Activated gamma-delta T cell treated with anti-CD3 and anti-CD28 coated beads, Interleukin-2, amount 50 U/mL, for 16 hours (primary cell): ENCODE measurements at places on chromosomes 1 and 21.
A peak's percentile ranks its signal among the peaks of the same experiment; 100 is the strongest.

DNA sequence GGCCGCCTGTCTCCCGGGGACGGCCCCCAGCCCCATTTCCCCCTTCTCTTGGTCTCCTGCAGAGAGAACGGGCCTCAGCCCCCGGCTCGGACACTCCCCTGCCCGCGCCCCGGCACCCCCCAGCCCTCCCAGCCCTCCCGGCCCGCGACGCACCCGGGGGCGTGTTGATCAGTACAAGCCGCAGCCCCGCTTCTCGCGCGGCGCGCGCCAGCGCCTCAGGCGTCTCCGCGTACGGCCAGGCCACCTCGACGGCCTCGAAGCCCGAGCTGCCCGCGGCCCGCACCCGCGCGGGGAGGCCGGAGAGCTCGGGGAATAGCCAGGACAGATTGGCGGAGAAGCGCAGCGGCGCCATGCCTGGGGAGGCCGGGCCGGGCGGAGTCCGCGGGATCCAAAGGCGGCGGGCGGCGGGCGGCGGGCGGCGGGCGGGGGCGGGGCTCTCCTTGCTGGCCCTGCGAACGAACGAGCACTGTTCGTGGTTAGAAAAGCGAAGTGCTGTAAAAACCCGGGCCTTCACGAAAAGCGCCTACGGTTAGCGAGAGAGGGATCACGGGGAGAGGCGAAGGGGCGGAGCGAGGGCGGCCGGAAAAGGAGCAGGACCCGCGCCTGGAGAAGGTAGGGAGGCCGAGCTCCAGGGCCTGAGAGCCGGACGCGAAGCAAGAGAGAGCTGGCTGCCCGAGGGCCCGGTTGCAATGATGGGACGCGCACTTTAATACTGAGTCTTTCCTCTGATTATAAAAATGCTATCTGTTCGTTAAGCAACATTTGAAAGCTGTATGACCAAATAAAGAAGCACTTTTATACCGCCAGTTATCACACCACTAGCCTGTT, at the start of gene HYI:
Gene HYI, minus strand, starts transcription at position 490 of the 828 bp plus-strand sequence. Its CDS starts 138 bp downstream, at position 352.
- peak; percentile 37 for DNase-seq

DNA sequence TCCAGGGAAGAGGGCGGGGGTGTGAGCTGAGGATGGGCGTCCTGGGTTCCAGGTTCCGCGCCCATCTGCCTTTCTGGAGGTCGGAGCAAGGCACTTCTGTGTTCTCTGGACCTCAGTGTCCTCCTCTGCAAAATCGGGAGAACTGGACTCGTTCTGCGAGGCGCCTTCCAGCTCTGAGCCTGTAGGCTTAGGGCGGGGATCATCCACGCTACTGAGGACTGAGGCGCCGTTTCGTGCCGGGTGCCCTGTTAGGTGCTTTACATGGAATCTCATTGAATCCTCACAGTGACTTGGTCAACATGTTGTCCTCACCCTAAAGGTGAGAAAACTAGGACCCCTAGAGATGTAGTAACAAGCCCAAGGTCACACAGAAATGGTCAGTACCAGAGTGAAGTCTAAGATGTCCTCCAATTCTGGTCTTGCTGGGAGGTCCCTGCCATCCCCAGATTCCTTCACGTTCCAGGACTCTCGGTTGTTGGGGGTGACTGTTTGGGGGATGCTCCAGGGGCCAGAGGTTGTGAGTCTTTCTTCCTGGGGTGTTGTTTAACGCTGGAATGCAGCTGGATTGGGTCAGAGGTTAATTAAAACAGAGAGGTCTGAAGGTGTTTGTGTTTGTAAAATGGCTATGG, 677 bp downstream of the PRKAA2 start:
- DNase-seq, result no peak

DNA sequence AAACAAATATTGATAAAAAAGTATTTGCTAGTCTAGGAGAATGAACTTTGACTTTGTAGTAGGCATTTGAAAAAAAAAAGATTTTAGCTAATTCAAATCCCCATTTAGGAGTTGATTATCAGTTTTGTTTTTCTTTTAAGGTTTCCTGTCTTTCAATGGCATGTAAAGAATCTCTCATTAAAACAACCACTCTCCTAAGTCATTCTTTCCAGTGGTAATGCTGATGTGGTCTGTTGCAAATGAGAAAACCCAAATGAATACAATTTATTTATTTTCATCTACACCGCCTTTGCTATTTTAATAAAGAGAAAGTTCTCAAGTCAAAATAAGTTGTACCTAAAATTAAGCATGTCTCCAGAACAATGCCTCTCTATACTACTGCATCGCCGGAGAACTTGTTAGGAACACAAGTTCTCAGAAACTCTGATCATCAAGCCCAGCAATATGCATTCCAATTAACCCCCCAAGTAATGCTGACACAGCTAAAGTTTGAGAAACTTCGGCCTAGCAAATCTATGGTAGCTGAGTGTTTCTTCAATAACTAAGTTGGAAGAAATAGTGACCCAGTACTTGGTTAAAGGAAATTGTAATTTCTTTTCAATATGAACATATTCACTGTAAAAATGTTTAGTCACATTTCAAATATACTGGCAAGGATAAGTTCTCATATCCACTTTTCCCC, 255.1 kb downstream of the PTPRC start:
- no peak for DNase-seq

- no peak for DNase-seq
Measured at GRCh38 chr1:205220421-205220820, 7.3 kb upstream of the TMCC2 start.

GRCh38 chr21:40200126-40200525, 332.9 kb downstream of the PCP4 start:
- no peak for DNase-seq

GRCh38 chr1:50719126-50719525, 240.9 kb downstream of the FAF1 start:
- DNase-seq, result no peak

DNA sequence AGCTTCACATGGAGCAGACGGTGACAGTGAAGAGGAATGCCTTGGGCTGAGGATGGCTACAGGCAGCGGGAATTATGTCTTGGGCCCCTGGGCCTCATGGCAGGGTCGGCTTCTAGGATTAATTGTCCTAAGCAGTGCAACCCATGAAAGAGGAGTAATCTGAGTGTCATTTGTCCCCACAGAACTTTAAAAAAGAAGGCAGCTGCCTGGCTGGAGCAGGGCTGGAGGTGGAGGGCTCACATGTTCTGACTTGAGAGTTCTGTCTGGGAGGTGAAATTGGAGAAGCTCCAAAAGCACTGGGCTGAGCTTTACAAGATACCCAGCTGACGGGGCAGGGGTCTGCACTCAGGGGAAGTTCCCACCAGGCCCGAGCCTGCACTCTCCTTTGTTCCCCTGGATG, 22.6 kb downstream of the CACNA1S start:
- no peak for DNase-seq

- DNase-seq, result no peak
Measured at GRCh38 chr21:34530261-34530660, 18.3 kb upstream of the KCNE1 start.

DNA sequence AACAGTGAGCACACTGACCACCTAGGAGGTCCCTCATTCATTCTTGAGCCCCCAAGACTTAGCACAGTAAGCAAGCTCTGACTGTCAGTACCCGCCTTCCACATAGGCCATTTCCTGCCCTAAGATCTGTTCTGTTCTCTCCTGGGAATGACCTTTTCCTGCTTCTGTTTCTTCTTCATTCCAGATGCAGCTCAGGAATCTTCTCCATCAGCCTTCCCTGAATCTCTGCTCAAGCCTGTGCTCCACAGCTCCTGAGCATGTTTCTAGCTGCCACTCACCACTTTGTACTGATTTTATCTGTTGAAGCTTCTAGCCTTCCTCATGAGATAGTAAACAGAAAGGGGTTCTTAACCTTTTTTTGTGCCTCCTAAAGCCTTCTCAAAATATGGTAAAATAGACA, 56.6 kb downstream of the ZNF281 start:
- no peak for DNase-seq

- DNase-seq, result no peak
Measured at GRCh38 chr1:42586016-42586415, 72.2 kb upstream of the PPIH start.

DNA sequence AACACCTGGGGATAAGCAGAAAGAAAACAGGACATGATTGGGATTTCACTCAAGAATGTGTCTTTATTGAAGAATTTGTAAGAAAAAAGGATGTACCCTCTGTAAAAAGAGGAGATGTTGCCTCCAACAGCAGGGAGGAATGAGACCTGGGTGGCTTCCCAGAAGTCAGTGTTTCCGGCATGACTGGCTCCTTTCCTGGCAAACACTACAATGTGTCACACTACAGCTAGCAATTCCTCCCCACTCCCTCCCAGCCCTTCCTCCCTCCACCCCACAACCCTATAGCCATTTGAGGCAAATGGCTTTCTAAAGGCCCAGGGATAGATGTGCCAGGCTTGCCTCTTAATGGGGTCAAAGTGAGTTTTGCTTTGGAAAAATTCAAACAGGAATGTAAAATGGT, 11.5 kb upstream of the COL8A2 start:
- no peak for DNase-seq

- DNase-seq, result no peak
Measured at GRCh38 chr1:26410706-26411623, at the start of gene LIN28A. TSS of gene LIN28A (plus strand) at chr1:26410817. CDS start at chr1:26410892, 75 bp downstream.

- no peak for DNase-seq
Measured at GRCh38 chr1:110686188-110686587, 11.4 kb upstream of the KCNA3 start.

DNA sequence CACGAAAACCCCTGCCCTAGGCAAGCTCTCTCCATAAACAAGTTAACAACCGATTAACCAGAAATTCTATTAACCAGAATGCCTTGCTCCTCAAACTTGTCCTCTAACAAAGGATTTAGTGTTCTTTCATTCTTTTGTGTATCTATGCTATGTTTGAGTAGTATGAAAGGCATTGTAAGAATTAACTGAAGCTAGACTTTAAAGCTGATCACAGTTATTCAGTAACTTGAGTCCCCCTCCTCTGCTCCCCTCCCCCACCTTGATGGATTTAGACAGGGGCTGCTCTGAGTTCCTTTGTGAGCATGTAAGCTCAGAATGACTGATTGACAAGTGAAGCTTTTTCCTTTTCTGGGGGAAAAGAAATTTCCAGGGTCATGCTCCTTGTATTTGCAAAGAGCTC, 257.6 kb downstream of the TTLL7 start:
- DNase-seq, result no peak

- no peak for DNase-seq
Measured at GRCh38 chr1:178947677-178947981, 76.8 kb upstream of the ANGPTL1 start.

GRCh38 chr1:99269321-99269720, 5.0 kb downstream of the PLPPR4 start:
- no peak for DNase-seq

DNA sequence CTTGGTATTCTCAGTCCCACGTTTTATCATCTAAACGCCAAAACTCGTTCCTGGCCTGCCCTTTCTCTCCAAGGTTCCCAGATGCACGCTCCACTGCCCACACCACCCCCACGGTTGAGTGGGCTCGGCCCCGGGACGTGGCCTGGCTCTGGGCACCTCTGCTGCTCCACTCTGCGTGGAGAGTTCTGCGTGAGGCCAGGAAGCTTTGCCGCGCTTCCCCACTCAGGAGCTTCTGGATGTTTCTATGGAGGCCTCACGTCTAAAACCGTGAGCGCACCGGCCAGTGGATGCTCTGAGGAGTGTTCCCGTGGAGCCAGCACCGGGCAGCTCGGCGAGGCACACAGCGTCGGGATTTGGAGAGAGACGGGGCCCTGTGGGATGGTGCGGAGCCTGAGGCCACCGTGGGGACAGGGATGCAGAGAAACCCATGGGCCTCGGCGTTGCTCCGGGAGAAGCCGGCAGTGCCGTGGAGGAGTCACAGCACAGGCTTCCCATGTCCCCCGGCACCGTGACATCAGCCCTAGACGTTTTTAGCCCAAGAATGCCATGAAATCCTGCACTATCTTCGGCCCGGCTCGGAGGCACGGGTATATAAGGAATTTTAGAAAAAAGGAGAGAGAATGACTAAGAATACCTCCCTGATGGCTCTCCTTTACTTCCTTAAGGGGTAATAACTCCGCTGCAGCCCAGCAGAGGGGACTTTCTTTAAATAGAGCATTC, 125.9 kb downstream of the PRDM16 start:
- DNase-seq, result no peak

DNA sequence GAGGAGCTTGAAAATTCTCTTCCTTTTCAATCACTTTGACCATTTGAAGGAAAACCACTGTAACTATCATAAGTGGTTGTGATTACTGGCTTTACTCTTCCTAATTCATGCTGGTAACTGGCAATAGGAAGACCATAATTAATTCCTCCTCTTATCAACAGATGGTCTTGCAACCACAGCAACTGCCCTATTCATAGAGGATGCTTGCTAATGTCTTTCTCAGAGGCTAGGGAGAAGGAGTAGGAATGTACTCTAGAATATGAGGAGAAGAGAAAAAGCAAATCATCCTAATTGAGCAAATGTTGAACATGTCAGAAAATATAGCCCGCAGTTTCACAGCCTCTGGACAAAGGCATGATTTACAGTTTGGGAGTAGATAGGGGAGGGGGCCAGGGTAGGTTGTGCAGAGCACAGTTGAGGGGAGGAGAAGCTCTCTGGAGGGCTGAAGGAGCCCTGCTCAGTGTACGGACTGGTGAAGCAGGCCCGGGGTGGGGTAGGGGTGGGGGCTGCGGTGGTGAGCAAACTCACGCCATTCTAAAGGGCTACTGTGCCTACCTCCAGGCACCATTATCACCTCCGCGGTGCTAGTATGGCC, 192.9 kb downstream of the PCP4 start:
- no peak for DNase-seq

- DNase-seq, result no peak
Measured at GRCh38 chr1:31400393-31400792, 12.6 kb upstream of the SERINC2 start.

GRCh38 chr1:168291222-168291837, 10.7 kb downstream of the TBX19 start:
- no peak for DNase-seq

GRCh38 chr1:31011719-31012118, 53.8 kb downstream of the PUM1 start:
- no peak for DNase-seq

DNA sequence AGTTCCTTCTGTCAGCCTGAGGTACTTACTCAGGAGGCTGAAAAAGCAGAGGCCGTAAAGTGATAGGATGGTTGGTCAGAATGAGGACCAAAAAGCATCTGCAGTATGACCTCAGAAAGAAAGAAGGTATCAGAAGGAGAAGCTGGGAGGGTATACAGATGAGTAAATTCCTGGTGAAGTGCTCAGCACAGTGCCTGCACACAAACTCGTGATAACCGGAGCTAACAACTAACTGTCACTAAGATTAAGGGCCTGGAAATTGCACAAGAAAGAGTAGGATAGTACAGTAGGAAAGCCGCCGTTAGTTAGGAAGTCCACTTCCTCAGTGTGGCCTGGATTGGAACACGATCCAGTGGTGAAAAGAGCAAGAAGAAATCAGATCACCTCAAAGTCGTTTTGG, 62.6 kb downstream of the VPS26C start:
- DNase-seq, result no peak
